Mucosa of descending colon (tissue), 3 donors: ENCODE measurements at places on chromosomes 13 and 19.

DNA sequence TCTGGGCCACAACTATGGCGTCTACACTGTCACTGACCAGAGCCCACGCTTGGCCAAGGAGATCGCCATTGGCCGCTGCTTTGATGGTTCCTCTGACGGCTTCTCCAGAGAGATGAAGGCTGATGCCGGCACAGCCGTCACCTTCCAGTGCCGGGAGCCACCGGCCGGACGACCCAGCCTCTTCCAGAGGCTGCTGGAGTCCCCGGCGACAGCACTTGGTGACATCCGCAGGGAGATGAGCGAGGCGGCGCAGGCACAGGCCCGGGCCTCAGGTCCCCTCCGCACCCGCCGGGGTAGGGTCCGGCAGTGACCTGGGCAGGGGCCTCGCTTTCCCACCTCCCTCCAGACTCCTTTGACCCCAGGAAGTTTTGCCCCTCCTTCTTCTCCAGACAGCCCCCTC is 7.6 kb downstream of the CILP2 start:
- DNase-seq: no peak

GRCh38 chr13:102799426-102800144 is 666 bp downstream of the BIVM start:
- DNase-seq: peak; percentile 61

DNA sequence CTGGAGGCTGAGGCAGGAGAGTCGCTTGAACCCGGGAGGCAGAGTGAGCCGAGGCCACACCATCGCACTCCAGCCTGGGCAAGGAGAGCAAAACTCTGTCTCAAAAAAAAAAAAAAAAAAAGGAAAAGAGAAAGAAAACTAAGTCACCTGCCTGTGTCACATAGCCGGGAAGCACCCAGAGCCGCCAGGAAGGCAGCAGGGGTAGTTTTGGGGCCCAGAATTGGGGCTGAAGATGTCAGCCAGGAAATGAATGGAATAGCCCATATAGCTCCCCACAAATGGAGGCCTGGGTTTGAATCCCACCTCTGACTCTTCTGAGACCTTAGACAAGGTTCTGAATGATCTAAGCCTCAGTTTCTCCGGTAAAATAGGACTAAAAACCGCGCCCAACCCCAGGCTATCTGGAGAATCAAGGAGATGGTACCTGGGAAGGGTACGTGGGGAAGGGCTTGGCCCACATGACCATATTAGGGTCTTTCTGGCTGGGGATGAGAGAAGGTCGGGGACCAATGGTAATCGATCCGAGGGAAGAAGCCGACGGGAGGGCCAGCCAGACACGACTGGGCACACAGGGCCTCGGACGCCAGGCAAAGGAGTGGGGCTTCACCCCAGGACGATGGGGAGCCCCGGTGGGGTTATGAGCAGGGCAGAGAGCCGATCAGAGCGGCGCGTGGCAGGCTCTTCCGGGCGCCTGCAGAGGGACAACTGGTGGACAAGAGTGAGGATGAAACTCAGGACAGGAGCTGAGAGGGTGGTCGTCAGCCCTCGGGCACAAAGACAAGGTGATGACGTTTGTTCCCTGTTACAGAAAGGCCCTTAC is 14.4 kb downstream of the CCDC124 start:
- DNase-seq: no peak

DNA sequence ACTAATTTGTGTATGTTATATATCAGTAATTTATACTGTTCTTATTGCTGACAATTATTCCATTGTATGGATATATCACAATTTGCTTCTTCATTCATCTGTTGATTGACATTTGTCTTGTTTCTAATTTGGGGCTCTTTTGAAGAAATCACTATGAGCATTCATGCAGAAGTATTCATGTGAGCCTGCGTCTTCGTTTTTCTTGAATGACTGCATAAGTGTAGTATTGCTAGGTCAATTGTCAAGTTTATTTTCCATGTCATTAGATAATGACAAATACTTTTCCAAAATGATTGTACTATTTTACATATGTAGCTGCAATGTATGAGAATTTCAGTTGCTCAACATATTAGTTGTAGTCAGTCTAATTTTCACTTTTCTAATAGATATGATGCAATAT is 1796.9 kb downstream of the SLITRK5 start:
- no peak for DNase-seq

GRCh38 chr13:63643543-63643942 is 2227.9 kb upstream of the PCDH20 start:
- no peak for DNase-seq

DNA sequence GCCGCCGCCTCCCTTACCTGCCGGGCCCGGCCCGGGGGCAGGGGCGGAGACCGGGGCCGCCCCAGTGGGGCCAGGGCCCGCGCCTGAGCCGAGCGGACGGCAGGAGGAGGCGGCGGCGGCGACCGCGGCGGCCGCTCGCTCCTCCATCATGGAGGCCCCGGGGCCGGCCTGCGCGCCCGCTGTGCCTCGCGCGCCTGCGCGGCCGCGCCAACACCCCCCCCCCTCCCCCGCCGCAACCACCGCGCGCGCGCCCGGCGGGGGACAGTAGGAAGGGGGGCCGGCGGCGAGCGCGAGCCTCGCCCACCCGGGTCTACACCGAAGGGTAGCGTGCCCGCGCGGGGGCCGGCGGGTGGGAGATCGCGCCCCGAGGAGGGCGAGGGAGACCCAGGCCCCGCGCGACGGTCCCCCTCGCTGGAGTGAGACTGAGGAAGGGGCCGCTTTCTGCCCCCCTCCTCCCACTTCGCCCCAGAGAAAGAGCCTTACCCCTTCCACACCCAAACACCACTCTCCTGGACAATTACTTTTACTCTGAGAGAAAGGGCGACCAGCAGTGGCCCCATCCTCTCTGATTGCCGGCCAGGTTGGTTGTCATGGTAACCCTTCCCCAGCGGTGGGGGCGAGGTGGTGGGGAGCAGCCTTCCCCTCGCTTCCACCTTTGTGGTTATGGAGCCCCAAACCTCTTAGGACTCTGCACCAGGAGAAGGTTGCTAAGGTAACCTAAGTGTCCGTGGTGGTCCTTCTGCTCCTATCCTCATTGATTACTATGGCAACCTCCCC is at the start of gene STRN4:
STRN4 (minus strand) TSS at position 170 of the 777 bp plus-strand sequence; CDS start at position 150, 20 bp downstream.
- no peak for DNase-seq

DNA sequence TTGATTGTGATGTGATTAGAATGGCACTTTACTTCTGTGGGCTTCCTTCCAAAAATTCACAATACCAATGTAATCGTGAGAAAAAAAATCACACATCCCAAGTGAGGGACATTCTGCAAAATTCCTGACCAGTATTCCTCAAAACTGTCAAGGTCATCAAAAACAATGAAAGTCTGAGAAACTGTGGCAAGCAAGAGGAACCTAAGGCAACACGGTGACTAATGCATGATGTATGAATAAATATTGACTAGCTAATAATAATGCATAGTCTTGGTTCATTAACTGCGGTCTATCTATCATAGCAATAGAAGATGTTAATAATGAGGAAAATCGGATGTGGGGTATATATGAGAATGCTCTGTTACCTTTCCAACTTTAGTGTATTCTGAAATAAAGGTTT is 159.0 kb downstream of the RFC3 start:
- DNase-seq: no peak

GRCh38 chr13:51629491-51630287 is 45.4 kb downstream of the WDFY2 start:
- DNase-seq: no peak

GRCh38 chr13:99289271-99289670 is 17.9 kb downstream of the GPR183 start:
- DNase-seq: no peak

GRCh38 chr13:52141299-52141698 is 12.4 kb upstream of the NEK5 start:
- no peak for DNase-seq

DNA sequence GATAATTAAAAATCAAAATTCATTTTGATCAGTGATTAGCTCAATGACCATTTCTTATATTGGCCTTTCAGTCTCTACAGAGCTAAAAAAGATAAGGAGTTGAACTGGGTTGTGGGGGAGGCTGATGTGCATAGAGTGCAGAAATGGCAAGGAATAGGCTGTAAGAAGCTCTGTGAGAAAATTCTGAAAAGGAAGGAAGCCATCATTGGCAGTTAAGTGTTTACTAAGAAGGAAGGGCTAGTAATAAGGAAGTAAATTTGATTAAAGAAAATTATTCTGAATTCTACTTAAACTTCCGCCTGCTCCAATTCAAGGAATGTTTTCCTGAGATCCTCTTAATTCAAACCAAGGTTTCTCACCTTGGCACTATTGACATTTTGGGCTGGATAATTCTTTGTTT is 187.5 kb downstream of the MZT1 start:
- DNase-seq: no peak

DNA sequence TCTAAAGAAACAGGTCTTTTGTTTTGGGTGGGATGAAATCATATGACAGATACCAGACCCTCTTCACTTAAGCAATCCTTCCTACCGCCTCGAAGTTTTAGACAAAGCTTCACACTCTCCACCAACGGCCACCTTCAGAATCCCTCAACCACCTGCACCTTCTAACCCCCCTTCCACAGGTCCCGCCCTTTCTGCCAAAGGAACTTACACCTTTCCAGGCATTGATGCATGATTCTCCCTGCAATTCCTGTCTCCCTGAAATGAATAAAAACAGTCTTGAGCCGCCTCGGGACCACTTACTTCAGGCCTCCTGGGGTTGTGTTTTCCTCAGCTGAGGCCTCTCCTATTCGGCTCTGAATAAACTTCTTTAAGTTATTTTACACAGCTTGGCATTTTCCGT is 859 bp downstream of the ZNF433 start:
- no peak for DNase-seq

GRCh38 chr13:98606296-98606695 is 29.4 kb upstream of the STK24 start:
- no peak for DNase-seq

GRCh38 chr19:6811906-6812305 is 39.4 kb downstream of the VAV1 start:
- DNase-seq: no peak

DNA sequence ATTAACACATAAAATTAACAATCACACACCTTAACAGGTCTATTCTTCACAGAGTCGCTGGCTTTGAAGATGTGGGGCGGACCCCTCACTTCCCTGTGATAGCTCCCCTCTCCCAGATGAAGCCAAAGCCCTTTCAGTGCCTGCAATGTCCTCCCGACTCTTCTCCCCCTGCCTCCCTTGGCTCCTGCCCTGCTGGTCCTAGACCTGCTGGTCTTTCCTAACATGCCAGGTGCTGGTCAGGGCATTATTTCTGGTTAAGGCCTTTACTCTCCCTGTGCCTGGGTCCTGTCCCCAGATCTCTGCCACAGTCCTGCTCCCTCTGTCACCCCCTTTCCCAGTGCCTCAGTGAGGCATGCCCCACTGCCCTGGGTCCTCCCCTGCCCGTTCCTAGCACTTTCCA is 12.2 kb downstream of the ERICH6B start:
- DNase-seq: no peak

DNA sequence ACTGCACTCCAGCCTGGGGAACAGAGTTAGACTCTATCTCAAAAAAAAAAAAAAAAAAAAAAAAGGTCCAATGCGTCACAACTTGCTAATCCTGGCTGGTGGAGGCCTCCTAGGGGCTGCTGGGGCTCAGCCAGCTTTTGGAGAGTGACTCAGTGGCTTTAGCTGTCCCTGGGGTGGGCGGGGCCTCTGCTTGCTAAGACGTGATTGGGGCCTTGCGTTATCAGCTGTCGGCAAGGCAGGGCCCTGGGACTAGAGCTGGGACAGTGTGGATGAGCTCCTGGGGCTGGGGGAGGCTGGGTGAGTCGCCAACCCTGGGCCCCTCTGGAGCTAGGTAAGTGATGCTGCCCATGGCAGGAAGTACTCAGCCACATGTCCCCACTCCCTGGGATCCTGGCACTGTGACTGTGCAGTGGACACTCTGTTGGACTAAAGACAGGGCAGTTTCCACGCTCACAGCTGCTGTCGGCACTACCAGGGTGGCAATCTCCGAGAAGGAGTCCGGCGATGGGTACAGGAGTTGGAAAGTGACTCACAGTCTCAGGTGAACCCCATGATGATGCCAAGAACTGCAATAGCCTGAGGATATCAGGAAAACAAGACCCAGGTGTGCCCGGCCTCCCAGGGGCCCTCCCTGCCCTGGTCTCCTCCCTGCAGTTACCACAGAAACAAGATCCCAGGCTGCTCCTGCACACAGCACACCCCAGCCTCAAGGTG is 32.2 kb downstream of the F2RL3 start:
- no peak for DNase-seq

GRCh38 chr13:70363991-70364390 is 255.7 kb upstream of the KLHL1 start:
- DNase-seq: no peak

DNA sequence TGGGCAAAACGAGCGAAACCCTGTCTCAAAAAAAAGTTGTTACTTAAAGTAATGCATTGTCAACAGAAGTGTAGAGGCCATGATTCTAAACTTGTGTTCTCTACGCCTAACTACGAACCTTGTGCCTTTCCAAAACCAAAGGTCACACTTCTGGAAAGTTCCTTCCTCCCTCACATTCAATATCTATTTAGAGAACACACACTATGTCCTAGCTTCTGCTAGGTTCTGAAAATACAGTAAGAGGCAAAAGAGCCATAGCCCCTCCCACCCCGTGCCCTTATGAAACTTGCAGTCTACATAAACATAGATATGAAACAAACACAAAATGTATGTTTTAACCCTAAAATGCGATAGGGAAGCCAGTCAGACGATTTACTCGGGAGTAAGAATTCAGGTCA is 36.4 kb downstream of the RNF6 start:
- no peak for DNase-seq

DNA sequence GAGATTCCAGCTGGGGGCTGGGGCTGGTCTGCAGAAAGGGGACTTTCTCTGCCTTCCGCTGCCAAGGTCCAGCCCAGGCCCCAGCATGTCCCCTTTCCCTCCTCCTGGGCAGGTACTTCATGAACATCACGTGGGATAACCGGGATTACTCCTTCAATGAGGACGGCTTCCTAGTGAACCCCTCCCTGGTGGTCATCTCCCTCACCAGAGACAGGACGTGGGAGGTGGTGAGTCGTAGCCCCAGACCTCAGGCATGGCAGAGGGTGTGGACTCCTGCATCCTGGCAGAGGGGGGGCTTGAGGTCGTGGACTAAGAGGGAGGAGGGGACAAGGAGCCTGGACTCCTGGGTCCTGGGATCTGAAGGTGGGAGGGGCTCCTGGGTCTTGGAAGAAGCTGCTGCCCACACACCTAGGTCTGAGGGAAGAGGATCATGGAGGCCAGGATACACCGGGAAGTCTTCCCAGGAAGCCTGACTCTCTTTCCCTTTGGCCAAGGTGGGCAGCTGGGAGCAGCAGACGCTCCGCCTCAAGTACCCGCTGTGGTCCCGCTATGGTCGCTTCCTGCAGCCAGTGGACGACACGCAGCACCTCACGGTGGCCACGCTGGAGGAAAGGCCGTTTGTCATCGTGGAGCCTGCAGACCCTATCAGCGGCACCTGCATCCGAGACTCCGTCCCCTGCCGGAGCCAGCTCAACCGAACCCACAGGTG is 20.6 kb downstream of the GRIN2D start:
- DNase-seq: no peak

- DNase-seq: no peak
These were observed 9.4 kb downstream of the NUMBL start for GRCh38 chr19:40681039-40681438.

DNA sequence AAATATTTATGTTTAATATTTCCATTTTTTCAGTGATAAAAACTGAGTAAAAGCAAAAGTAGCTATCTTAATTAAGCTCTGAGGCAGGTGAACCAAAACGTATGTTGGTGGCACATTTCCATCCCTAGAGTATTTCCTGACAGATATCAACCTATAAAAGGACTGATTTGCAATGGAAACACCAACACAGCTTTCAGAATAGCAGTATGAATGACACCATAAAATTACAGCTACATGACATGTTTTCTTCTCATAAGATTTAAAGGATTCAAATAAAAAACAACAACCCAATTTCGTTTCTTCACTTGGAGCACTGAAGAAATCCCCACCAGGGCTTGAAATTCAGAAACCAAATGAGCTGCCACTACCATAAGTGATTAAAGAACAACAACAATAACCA is 194.4 kb downstream of the RFC3 start:
- DNase-seq: no peak
